ENCODE measurements at places on chromosomes 12 and 14.

DNA sequence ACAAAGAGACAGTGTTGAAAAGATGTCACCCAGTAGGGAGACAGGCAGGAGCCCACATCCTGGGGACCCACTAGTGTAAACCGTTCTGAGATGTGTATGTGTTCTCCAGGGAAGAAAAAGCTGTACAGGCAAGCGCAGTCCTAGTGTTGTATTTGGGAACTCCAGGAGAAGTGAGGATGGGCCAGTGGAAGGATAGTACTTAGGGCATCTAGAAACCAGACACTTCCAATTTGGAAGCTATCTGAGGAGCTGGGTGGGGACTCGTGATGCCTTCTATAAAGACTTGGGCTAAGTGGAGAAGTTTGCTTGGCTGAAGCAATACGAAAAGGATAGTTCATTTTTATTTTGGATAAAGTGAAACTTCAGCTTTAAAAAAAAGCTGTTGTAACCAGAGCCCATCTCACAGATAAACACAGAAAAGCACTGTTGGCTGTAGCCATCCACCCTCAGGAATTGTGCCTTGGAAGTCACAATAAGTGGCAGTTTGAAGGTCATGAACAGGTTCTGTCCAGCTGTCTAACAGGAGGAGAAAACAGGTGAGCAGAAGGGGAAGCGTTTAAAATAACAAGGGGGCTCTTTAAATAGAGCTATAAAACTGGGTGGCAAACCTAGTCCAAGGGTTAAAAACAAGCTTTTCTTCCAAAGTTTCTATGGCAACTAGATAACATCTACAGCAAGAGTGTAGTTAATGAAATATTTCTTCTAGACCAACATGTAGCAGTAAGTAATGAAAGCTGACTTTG is 108.0 kb upstream of the ARHGAP5 start:
- no peak for DNase-seq

DNA sequence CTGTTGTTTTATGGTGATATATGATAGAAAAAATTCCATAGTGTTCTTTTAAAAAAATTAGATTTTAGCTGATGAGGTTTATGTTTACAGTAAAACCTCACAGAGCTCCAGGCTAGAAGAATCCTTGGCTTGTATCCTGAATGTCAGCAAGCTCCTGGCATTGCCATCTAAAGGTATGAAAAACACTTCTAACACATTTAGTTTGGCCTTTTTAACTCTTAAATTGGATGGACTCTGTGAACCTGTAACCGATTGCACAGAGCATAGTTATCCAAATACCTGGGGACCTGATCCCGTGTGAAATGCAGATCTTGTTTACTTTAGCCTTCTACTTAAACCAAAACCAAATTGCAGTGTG is 241.1 kb upstream of the DCN start:
- DNase-seq: no peak

DNA sequence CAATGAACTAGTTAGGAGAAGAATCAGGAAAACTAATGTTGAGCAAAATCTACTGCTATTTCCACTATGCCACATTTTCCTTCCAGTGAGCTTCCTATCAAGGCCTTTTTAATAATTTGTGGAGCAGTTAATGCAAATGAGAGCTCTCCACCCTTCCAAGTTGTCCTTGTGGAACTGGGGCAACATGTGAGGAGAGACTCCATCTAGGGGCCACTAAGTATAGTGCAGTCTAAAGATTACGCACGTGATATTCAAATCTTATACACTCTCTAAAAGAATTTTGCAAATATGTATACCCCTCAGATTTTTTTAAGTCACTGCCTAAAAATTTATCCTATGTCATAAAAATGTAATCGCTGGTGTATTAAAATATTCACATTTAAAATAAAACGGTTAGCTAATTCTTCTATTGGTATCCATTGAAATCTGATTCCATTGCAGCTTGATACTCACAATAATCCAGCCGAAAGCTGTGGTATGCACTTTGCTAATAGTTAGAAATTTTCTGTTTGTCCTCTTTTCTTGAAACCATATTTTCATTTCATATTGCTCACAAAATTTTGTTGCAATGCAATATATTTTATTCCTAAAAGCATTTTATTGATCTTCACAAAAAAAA is 100.1 kb downstream of the PAH start:
- DNase-seq: peak; percentile 36

GRCh38 chr14:71629765-71630492 is 302.3 kb upstream of the RGS6 start:
- DNase-seq: no peak

- DNase-seq: no peak
Observed at GRCh38 chr12:92030618-92031017, 115.0 kb downstream of the BTG1 start.

GRCh38 chr14:96170961-96171592 is 33.6 kb upstream of the BDKRB2 start:
- no peak for DNase-seq

DNA sequence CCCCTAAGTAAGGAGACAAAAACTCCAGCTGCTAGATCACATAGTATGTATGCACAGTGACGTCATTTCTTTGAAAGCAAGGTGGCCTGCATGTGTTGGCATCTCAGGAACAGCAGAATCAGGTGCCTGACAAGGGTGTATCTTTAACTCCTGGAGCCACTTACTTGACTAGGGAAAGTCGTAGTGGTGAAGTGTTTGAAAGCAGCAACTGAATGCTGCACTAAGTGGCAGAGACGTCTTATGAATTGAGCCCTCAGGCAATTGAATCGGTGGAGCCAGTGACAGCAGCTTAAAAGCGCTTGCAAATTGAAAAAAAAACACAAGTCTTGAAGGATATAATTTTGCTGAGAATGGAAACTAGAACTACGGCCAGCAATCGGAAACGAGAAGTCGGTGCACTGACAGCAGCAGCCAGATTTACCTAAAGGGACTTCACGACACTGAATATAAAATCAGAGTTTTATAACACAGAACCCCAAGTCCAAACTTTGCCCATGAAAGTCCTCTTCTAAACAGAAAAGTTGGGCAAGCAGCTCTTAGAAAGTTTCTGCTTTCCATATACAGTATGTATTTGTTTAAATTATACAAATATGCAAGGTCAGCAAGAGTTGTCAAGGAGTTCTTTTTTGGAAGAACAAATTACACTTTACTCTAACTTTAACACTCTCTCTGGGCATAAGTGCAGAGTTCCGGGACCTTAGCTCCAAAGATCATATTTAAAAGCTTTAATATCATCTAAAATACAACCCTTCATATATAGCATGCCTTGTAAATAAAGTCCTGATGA is 1.1 kb downstream of the IGF1 start:
- DNase-seq: no peak

DNA sequence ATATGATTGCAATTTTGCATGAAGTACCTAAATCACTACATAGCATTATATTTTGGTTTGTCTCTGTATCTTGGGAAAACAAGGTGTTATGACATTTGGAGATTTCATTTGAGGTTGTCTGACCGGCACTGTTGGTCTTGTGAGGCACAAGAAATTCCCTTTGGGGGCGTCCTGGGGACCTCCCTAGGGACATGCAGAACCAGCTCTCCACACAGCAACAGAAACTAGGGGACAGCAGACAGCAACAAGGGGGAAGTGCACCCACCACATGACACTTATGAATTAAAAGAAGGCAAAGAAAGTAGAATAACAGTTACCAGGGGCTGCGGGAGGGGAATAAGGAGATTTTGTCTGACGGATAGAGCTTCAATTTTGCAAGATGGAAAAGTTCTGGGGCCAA is 14.4 kb downstream of the DDX54 start:
- no peak for DNase-seq

DNA sequence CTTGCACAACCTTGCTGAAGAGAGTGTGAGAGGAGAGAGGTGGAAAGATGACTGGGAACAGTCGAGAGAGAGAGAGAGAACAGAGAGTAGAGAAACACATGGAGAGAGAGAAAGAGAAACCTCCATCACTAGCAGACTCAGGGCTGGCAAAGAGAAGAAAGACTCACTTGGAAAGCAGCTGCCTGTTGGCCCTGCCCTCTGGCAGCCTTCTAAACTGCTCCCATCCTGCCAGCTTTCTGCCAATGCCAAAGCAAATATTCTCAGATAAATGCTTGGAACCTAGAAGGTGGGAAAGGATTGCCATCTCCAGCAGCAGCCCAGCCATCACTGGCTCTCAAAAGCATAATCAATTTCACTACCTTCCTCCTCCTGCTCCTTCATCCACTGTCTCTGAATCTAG is 107.9 kb upstream of the WSCD2 start:
- no peak for DNase-seq

GRCh38 chr12:66345212-66345611 is 42.9 kb downstream of the HELB start:
- DNase-seq: no peak

GRCh38 chr14:103543721-103544387 is 14.9 kb downstream of the TRMT61A start:
- DNase-seq: no peak

- DNase-seq: no peak
Observed at GRCh38 chr14:70188322-70188658, 461 bp downstream of the SLC8A3 start.

- DNase-seq: no peak
Observed at GRCh38 chr14:51527073-51527472, 124.6 kb upstream of the FRMD6 start.

GRCh38 chr12:77033658-77034536 is 31.5 kb downstream of the E2F7 start:
- no peak for DNase-seq

DNA sequence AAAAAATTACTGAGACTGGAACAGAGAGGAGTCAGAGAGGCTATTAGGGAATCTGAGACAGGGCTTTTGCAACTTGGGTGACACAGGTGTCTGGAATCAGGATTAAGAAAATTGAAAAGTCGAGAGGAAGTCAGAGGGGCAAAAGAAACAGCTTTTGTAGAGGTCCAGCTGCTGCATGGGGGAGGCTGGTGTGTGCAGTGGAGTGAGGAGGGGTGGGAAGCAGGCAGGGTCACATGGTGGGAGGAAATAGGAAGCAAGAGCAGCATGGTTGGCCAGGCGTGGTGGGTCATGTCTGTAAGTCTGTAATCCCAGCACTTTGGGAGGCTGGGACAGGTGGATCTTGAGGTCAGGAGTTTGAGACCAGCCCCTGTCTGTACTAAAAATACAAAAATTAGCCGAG is 69.7 kb upstream of the VRK1 start:
- no peak for DNase-seq

- peak; percentile 93 for DNase-seq
Observed at GRCh38 chr14:74619672-74620131, 7.7 kb upstream of the LTBP2 start.

DNA sequence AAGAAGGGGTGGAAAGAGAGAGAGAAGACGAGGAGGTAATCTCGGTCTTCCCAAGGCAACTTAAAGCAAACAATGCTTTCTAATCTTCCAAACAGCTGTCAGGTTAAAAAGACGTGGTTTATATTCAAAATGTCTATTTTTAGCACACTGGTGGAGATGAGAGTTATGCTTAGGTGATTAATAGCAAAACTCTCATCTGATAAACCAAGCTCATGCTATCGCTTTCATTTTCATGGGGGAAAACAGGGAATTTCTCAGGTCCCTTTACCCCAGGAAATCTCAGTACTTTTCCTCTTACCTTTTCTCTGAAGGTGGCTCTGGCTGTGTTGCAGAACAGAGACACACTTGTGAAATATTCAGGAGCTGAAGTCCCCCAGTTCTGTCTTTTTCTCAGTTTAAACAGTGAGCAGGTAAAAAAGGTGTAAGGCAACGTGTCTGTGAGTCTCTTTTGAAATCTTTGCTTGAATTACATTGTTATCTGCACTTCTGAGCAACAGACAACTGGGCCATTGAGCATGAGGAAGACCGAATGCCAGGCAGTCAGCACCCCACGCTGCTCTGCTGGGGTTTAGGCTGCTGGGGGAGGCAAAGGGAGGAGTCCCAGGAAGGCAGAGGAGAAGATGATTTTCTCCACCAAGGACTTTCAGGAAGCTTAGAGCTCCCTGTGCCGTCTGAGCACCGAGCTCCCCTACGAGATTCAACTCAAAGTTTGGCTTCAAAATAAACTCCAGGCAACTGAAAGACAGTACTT is 759.3 kb downstream of the BCL11B start:
- no peak for DNase-seq

- no peak for DNase-seq
Observed at GRCh38 chr12:112524676-112525425, 106.1 kb downstream of the PTPN11 start.

DNA sequence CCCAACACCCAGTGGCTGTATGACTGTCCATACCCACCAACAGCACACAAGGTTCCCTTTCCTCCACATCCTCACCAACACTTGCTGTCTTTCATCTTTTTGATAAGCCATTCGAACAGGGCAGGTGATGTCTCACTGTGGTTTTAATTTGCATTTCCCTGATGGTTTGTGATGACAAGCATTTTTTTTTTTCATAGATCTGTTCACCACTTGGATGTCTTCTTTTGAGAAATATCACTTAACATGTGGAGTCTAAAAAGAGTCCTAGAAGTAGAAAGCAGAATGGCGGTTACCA is 198.1 kb upstream of the DIO3 start:
- no peak for DNase-seq

DNA sequence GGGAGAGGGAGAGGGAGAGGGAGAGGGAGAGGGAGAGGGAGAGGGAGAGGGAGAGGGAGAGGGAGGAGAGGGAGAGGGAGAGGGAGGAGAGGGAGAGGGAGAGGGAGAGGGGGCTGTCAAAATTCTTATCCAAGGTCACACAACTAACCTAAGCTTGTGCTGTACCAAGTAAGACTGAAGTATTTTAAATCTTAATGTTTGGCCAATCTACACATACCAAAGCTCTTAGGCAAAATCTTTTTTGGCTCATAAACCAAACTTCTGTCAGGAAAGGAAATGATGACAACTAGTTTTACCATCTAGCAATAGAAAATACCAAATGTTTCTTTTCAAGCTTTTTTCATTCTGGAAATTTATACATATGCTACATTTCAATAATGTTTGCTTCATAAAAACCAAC is 33.8 kb downstream of the CCDC38 start:
- no peak for DNase-seq

DNA sequence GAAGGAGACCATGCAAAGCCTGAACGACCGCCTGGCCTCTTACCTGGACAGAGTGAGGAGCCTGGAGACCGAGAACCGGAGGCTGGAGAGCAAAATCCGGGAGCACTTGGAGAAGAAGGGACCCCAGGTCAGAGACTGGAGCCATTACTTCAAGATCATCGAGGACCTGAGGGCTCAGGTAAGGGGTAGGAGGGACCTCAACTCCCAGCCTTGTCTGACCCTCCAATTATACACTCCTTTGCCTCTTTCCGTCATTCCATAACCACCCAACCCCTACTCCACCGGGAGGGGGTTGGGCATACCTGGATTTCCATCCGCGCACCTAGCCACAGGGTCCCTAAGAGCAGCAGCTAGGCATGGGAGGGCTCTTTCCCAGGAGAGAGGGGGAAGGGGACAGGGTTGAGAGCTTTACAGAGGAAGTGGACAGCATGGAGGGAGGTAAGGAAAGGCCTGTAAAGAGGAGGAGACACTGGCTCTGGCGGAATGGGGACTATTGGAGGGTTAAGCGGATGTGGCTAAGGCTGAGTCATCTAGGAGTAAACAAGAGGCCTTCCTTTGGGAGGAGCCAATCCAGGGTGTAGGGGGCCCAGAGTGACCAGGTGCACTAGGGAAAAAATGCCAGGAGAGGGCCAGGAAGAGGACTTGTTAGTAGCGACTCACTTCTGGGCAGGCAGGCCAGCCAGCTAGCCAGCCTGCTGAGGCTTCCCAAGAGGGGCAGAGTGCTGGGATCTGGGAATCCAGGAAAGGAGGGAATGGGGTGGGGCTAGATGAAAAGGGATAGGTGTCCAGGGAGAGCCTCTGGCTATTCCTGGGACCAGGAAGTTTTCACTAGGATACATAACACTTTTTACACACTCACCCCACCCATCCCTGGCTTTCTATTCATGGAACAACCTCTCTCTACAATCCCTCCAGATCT is 754 bp downstream of the KRT18 start:
- DNase-seq: peak; percentile 91
